Suppressor macrophage treated with lipopolysaccharide for 4 hours (primary cell): ENCODE measurements at places on chromosomes 1 and 21.

GRCh38 chr1:212683357-212683722, 16.3 kb downstream of the BATF3 start:
- DNase-seq, result peak; percentile 92

DNA sequence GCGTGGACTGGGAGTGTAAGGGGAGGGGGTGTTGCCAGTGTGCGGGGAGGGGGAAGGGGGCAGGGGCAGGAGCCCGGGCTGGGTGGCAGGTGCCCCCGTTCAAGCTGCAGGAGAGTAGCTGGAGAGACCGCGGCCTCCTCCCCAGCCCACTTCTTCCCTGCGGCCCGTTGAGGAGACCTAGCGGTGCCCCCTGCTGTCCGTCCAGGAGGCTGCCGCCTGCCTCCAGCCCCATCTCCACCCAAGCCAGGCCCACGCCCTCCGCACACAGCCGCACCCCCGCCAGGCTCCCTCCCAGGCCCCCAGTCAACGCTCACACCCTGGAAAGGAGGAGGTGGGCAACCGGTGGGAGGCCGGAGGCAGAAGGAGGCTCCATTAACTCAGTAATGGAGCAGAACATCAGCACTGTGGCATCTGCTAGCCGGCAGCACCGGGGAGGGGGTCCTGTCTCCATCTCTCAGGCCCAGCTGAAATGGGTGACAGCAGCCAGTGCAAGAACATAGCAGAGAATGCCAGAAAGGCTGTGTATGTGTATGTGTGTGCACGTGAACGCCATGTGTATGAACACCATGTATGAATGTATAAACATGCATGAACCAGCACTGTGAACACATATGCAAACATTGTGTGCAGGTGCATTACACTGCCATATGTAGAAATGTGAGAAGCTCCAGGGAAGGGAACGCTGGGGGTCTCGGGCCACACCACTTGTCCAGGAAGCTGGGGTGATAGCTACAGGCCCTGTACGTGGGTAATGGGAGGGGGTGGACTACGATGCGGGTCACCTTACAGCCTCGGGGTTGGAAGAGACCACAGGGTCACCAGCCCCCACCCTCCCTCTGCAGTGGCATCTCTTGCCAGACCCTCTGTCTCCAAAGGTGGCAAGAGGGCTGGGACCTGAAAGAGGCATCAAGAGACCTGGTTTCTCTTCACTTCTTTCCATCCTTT, 84.6 kb downstream of the SYT2 start:
- peak; percentile 79 for DNase-seq

GRCh38 chr1:87513966-87514660, 185.4 kb downstream of the LMO4 start:
- DNase-seq, result no peak

DNA sequence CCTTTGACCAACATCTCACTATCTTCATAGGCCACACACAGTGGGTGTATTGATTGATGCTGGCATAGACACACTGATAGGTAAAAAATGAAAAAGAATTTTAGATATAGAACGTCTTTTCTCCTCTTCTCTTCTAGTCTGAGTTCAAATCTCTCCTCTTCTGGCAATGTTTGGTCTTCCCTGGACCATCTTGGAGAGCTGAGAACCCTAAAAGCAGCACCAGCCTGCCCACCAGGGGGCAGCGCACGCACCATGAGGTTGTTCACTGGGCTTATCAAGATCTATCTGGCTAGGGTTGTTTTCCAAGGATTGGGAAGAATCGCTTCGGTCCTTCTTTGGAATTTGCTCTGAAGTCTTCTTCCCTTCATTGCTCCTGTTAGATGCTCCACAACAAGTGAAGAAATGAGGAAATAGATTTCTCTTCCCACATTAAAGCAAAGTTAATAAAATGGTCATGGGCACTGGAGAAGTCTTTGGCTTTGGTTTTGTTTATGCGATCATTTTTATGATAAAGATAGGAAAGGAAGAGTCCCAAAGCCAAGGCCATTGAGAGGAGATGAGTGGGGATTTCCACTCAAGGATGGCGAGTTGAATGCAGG, 104.0 kb upstream of the OLIG2 start:
- DNase-seq, result peak; percentile 64

GRCh38 chr1:45032837-45033236, 20.8 kb downstream of the UROD start:
- no peak for DNase-seq

DNA sequence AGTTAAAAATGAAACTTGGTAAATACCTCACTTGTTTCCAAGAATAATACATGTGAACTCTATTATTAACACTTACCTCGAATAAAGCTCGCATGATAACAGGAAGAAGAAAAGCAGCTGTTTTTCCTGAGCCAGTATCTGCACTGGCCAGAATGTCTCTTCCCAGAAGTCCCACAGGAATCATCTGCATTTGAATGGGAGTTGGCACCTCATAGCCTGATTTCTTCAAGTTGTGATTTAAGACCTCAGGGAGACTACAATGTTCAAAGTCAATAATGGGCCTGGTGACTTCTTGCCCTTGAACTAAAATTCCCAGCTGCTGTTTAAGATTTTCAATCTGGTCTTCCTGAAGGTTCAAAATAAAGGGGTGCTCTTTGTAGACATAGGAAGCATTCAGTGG, 3.8 kb downstream of the DDX59 start:
- no peak for DNase-seq

GRCh38 chr1:19616489-19616888, 27.6 kb upstream of the NBL1 start:
- no peak for DNase-seq

GRCh38 chr1:112711041-112711440, 4.1 kb downstream of the PPM1J start:
- DNase-seq, result no peak

DNA sequence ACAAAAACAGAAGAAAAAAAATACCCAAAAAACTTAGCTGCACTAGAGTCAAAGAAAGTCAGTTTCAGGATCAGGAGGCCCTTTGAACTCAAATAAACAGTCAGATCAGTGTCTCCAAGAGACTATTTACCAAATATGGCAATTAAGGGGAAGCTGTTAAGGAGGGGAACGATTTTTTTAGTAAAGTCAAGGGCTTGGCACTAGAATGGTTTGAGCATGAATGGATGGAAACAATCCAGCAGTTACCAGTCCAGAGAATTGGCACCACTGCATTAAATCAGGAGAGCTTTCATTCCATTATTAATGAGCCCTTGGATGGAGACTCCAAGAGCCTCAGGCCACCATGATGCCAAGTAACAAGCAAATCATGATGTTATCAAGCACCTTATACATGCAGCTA, 7.2 kb downstream of the TRAPPC3 start:
- no peak for DNase-seq

DNA sequence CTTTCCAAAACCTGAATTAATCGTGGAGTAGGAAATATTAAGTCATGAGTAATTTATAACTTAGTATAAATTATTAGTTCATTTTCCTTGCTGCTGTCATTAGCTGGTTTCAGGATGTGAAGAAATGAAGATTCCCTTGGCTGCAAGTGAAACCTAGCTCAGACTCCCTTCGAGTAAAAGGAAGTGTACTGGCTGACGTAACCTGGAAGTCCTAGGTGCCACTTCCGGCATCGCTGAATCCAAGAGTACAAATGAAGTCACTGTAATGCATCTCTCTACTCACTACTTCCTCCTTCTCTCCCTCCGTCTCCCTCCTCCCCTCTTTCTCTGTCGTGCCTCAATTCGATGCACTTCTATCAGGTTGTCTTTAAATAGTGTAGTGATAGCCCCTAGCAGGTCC, 28.8 kb downstream of the ZP4 start:
- DNase-seq, result peak; percentile 68

DNA sequence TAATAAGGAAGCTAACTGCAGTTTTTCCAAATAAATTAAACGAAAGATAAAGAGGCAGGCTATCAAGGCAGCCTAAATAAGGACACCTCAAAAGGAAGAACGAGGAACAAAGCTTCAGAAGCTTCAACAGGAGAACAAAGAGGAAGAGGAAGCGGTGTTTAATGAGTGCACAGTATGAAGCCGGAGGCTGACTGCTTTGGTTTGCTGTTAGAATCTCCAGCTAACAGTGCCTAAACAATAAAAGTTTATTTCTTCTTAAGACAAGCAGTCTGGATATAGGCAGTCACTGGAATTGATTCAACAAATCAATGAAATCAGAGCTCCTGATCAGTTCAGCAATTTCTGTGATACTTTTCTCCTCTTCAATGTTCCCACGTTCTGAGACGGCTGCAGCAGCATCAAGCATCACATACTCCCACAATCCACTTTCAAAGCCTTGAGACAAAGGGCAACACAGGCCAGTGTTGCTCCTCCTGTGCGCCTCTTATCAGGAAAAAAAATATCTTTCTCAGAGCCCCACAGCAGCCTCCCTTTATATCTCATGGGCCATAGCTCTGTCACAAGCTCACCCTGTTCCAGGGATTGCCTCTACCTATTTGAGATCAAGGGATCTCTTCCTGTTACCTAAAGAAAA, 365.6 kb upstream of the ST6GALNAC5 start:
- DNase-seq, result peak; percentile 13

DNA sequence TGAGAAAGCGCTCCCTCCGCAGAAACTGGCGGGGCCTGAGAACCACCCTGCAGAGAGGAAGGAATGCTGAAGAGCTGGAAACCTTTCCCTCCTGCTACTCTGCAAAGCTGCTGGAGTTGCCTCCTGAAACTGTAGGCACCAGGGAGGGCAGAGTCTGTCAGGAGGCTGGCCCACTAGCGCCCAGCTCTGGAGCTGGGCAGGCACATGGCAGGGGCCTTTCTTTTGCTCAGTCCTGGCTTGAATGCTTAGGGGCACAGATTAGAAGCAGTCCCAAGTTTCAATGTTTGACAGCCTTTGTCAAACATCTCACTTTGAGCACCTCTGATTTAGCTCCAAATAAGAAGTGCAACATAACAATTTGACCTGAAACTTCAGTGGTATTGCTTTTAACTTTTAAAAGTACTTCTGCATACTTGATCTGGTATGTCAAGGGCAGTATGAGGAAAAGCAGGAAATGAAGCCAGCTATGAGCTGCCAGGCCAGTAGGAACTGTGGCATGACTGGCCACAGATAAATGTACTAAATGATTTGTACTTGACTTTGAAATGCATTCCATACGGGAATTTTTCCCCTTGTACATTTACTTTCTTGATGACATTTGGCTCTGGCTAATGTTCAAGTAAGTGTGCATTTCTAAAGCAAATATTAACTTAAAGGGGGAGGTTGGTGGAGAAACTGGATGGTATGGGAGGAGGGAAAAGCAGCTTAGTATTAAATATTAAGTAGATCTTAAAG, 7.2 kb downstream of the C1orf116 start:
- peak; percentile 58 for DNase-seq

- no peak for DNase-seq
Measured at GRCh38 chr1:53641481-53642214, 97.3 kb downstream of the GLIS1 start.

DNA sequence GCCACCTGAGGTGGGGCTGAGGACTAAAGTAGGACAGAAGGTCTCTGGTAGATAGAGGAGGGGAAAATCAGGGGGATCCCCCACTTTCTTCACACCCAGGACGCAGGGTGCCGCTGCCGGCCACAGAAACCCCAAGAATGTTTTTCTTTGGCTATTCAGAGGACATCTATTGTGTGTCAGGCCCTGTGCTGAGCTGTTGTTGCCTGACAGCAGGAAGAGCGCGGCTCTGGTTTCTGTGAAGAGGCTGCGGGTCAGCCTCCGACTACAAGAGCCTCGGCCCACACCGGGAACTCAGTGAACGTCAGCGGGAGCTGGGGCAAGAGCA, 407 bp upstream of the PIGV start:
- DNase-seq, result peak; percentile 61

DNA sequence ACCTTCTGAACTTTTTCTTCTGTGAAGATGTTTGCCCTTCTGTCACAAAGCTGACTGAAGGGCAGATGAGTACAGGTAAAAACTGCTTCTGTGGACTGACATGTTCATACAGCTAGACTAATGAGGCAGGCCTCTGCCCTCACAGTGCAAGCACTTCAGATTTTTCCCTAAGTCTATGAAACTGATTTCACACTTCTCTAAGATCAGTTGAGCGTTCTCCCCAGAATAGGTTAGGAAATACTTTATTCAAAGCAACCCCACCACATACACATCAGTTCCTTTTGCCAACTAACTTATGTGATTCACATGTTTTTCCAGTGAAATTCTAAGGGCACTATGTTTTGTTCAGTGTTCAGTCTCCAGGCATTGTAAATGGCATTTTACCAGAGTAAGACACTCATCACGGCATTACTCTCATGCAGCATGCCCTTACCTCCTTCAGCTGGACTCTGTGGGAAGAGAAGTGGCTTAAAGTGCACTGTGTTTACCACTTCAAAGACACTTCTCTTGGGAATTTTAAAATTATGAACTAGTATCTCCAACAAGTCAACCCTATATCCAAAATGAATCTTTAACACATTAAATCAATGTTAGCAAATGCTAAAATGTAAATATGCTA, 5.4 kb upstream of the PSMG1 start:
- no peak for DNase-seq
